Activated naive CD8-positive, alpha-beta T cell treated with anti-CD3 and anti-CD28 coated beads for 36 hours (primary cell): ENCODE measurements at places on chromosomes 4 and X. TPM values are rescaled to one million over a fixed set of nuclear protein-coding genes. Genes with fewer than 3 reads are reported as not detected.

The LINC00632 gene
- total RNA-seq: 0.02 TPM

The PCDH7 gene
- total RNA-seq: not detected

The CC2D2A gene
- total RNA-seq: not detected

The SASH3 gene
- total RNA-seq: 123 TPM

The HSFX4 gene
- not detected for total RNA-seq

The VCX3A gene
- total RNA-seq: not detected

DNA sequence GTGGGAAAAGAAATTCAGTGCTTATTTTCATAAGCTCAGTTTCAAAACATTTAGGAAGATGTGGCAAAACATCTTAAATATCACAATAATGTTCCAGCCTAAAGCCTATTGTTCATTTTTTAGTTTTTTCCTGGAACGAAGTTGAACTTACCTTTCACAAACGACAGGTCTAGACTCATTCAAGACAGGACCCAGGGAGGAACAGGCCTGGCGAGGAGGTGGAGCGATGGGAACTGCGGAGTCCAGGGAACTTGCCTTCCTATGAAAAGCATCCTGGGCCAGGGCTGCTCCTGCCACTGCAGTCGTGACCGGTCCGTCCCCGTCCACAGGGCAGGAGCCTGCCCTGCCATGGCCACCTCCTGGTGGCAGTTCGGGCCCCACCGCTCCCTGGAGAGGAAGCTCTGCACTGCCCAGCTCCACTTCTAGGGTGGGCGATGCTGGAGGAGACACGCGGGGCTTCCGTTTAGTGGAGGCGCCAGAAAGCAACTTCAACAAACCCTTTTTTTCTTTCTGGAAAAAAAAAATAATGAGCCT is 96.7 kb upstream of the CBR4 start:
- H3K4me1 ChIP-seq: no peaks in the 10 kb centered on the region
- no peak overlapping the region for H3K27ac ChIP-seq
- DNase-seq: no peak
- H3K36me3 ChIP-seq: no peaks in the 10 kb centered on the region
- peaks cover 3% of the 10 kb centered on the region for H3K27me3 ChIP-seq

DNA sequence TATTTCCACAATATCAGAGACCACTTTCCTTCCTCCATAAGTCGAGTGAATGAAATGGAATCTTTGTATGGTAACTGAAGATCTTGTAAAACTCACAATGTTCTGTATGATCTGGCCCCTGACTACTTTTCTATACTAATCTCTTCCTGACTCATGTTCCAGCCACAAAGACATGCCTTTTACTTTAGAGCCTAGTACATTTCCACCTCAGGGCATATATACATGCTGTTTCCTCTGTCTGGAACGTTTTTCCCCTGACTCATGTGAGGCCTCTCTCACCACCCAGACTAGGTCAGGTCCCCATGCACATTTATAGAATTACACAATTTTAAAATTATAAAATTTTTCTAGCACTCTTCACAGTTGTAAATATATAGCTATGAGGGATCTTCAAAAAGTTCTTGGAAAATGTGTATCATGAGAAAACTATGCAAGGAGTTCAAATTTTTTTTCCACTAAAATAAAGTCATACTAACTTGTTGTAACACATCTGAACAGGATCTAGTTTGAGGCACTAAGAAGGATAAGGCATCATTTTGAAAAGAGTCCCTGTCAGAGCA is 208.8 kb downstream of the SH2D1A start:
- H3K4me1 ChIP-seq: no peaks in the 10 kb centered on the region
- no peaks in the 10 kb centered on the region for H3K27me3 ChIP-seq
- H3K27ac ChIP-seq: no peak overlapping the region
- H3K36me3 ChIP-seq: no peaks in the 10 kb centered on the region
- no peak for DNase-seq

- no peak overlapping the region for H3K27ac ChIP-seq
- no peak overlapping the region for H3K4me3 ChIP-seq
- peaks cover 4% of the 10 kb centered on the region for H3K27me3 ChIP-seq
- no peak for DNase-seq
- H3K36me3 ChIP-seq: peaks cover 2% of the 10 kb centered on the region
Observed at GRCh38 chrX:24335871-24336270, 22.0 kb upstream of the SUPT20HL2 start.

DNA sequence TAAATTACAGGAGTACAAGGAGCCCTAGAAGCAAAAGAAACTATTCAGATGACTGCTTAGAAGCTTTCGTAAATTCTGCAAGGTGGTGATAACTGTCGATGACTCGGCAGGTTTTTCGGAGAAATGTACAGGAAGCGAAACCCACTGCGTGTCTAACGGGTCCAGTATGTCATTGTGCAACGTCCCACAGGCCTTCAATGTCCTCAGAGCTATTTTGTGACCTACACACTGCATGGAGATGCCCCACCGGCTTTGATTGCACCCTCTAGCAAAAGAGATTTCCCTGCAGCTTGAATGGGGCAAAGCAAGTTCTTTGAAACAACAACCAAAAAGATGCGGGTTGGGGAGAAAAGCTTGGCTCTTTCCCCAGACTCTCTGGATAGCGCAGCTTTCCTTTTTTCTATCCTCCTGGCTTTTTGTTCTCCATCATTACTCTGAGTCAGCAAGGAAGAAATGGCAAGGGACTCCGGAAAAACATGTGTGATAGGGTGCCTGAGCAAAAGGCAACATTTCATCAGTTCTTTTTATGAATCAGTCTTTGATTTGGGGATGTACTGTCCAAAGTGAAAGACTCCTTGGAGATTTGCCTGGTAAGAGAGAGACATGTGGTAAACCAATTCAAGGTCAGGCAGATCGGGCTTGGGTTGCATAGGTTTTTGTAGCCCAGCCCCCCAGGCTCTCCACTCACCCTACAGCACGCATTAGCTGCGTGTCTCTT is 112.0 kb upstream of the TBL1X start:
- peak overlapping the region; percentile 83 for H3K27ac ChIP-seq
- DNase-seq: peak; percentile 40
- peak overlapping the region; percentile 47 for H3K4me3 ChIP-seq
- peaks cover 26% of the 10 kb centered on the region for H3K4me1 ChIP-seq
- no peaks in the 10 kb centered on the region for H3K27me3 ChIP-seq
- peaks cover 2% of the 10 kb centered on the region for H3K36me3 ChIP-seq

GRCh38 chr4:5921101-5921980 is 28.5 kb upstream of the CRMP1 start:
- H3K27ac ChIP-seq: no peak overlapping the region
- H3K36me3 ChIP-seq: no peaks in the 10 kb centered on the region
- no peak overlapping the region for H3K4me3 ChIP-seq
- H3K4me1 ChIP-seq: no peaks in the 10 kb centered on the region

DNA sequence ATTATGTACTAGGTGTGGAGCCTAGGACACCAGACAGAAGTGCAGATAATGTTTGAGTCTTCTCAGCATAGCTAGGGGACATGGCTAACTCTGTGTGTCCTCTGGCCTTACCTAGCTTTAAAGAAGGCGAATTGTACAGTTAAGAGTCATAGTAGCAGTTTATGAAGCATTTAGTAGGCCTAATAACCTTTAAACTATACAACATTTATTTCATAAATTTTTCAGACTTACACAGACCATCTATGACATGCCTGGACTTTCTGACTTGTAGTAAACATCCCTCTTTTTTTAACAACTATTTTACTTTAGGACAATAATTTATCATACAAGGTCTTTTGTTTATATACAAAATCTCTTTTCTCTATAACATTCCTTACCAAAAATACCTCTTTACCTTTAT is 37.4 kb downstream of the ETNPPL start:
- no peaks in the 10 kb centered on the region for H3K4me1 ChIP-seq
- H3K4me3 ChIP-seq: no peak overlapping the region
- no peak for DNase-seq
- H3K27me3 ChIP-seq: peaks cover 3% of the 10 kb centered on the region

DNA sequence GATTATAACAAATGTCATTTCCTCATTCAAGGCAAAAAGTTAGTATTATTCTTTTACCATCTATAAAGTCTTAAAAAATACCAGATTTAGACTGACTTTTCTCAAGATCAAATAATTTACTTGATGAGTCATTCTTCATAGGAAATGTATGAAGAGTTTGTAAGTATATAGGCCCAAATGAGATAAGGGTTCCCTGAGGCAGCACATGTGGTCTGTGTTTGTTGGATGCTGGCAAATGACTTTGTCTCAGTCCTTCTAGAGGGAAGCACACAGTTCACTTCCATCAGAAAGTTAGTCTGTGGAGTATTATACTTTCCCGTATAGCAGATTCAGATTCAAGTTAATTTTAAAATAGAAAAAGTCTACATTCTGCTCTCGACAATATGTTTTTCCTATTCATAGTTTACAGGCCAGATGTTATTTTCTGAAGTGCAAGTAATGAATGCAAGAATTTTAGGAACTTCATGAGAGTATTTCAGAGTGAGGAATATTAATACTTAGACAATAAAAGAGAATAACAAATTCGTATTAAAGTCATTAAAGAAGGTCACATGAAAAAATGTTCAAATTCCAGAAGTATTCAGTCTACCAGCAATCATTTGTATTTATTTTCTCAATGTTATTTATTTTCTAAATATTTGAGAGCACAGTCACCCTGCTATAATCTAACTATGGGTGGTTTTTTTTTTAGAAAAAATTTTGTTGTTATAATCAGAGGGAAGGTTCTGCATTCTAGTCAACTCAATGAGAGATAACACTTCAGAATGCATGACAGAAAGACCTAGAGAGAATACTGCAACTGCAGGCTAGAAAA is 601.8 kb upstream of the ZFP42 start:
- no peaks in the 10 kb centered on the region for H3K36me3 ChIP-seq
- H3K4me3 ChIP-seq: no peak overlapping the region
- H3K27me3 ChIP-seq: no peaks in the 10 kb centered on the region
- no peaks in the 10 kb centered on the region for H3K4me1 ChIP-seq

DNA sequence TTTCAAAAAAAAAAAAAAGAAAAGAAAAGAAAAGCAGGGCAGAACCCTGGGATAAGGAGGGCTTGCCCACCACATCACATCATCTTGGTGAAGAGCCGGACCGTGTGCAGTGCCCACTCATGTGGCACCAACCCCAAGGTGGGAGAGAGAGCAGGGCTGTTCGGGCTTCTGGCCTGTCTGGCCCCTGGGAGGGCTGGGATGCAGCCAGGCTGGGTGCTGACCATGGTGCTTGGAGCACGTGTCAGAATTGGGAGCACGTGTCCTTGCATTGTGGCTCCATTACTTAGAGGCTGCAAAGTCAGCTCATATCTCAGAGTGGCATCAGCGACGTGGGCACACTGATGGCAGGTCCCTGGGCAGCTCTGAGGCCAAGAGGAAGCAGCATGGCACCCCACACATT is 100.9 kb upstream of the AFAP1 start:
- no peak overlapping the region for H3K27ac ChIP-seq
- peaks cover 17% of the 10 kb centered on the region for H3K27me3 ChIP-seq
- H3K4me1 ChIP-seq: peaks cover 3% of the 10 kb centered on the region
- DNase-seq: no peak

GRCh38 chr4:76374798-76375197 is 46.1 kb downstream of the CCDC158 start:
- peaks cover 3% of the 10 kb centered on the region for H3K4me1 ChIP-seq
- no peak overlapping the region for H3K4me3 ChIP-seq
- no peaks in the 10 kb centered on the region for H3K27me3 ChIP-seq
- H3K27ac ChIP-seq: no peak overlapping the region
- no peaks in the 10 kb centered on the region for H3K36me3 ChIP-seq
- no peak for DNase-seq

DNA sequence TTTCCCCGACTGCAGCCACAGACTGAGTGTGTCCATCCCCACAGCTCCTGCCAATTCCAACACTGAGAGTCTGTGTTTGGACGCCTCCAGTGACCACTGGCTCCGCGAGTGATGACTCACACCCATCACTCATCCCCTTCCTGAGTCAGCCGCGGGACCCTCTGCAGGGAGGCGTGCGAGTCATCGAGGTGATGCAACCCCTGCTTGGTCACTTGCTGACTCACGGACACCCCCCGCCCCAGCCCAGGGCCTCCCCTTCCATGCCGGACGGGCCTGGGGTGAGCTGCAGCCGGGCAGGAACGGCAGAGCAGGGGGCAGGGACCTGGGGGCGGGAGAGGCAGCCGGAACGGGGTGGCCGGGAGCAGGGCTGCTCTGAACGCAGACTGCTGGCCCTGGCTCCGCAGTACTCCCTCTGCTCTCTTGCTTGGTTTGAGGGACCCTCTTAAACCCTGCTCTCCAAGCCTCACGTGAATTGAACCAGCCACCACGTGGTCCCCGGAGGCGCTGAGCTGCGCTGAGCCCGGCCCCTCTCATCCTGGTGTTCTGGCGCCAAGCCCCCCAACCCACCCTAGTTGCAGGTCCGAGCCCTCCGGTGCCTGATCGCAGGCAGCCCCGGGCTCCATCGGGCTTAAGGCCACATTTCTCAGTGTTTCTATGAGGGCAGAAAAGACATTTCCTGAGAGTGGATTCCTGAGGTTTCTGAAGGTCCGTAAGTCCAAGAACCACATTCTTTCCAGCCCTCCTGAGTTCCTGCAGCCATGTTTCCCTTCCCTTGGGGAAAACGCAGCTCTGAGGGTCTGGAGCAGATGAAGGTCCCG is 32.4 kb downstream of the FGFRL1 start:
- H3K4me3 ChIP-seq: no peak overlapping the region
- no peak overlapping the region for H3K27ac ChIP-seq
- peak; percentile 54 for DNase-seq
- H3K27me3 ChIP-seq: peaks cover 34% of the 10 kb centered on the region
- no peaks in the 10 kb centered on the region for H3K36me3 ChIP-seq

GRCh38 chr4:94349193-94349592 is 6.6 kb upstream of the HPGDS start:
- peaks cover 31% of the 10 kb centered on the region for H3K27me3 ChIP-seq
- no peak for DNase-seq
- no peak overlapping the region for H3K4me3 ChIP-seq
- peak overlapping the region; percentile 85 for H3K27ac ChIP-seq

- H3K4me1 ChIP-seq: peaks cover 21% of the 10 kb centered on the region
- H3K27ac ChIP-seq: no peak overlapping the region
- DNase-seq: no peak
- H3K27me3 ChIP-seq: no peaks in the 10 kb centered on the region
Observed at GRCh38 chrX:12891915-12892506, 14.4 kb upstream of the TLR8 start.

DNA sequence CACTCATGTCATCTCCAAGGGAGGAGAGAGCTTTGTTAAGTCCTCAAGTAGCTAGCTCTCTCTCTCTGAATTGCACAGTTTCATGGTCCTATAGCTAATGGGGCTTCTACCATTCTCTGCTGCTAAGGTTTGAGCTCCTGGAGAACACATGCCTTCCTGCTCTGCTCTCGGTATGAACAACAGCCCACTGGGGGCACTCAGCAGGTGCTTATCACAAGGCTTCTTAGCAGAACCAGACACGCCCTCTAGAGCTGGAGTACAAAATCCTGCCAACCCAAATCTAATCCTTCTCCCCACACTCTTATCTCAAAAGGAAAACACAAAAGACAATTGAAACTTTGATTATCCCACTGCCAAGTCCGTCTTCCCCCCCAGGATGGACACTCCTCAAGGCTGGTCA is 176.5 kb downstream of the HS3ST1 start:
- H3K36me3 ChIP-seq: no peaks in the 10 kb centered on the region
- no peaks in the 10 kb centered on the region for H3K27me3 ChIP-seq
- no peak overlapping the region for H3K4me3 ChIP-seq
- H3K27ac ChIP-seq: no peak overlapping the region
